Stimulated activated CD8-positive, alpha-beta memory T cell treated with anti-CD3 and anti-CD28 coated beads, Interleukin-7, amount 100 ng/mL, for 1 hour (primary cell): ENCODE measurements at places on chromosomes 16 and 17.

- DNase-seq = no peak
These were observed 22.5 kb downstream of the ZZEF1 start for GRCh38 chr17:4120332-4120731.

- no peak for DNase-seq
These were observed 17.3 kb downstream of the CA5A start for GRCh38 chr16:87918866-87919680.

- no peak for DNase-seq
These were observed 826.4 kb downstream of the CDH11 start for GRCh38 chr16:64295466-64295865.

DNA sequence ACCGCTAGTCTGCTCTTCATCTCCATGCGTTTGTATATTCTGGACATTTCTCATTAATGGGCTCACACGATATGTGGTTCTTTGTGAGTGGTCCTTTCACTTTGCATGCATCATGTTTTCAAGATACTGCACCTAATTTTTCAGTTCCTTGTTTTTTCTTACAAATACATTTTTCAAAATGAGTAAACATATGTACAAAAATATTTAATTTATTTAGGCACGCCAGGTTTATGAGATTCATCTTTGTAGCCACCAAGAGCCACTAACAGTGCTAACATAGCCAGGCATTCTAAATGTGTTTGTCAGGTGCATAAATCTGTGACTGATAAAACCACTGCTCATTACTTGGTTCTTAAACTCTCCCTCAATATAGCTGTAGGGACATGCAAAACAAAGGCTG, 375.3 kb downstream of the WWOX start:
- no peak for DNase-seq

- no peak for DNase-seq
These were observed 4.2 kb downstream of the NUBP2 start for GRCh38 chr16:1787056-1787321.

- no peak for DNase-seq
These were observed 44.4 kb upstream of the GPRC5B start for GRCh38 chr16:19929062-19929511.

- no peak for DNase-seq
These were observed 5.1 kb downstream of the ZNF423 start for GRCh38 chr16:49850558-49851467.
